ENCODE measurements at places on chromosomes 6 and 20. TPM values are rescaled to one million over a fixed set of nuclear protein-coding genes. Genes with fewer than 3 reads are reported as not detected.

ZBTB46 gene
- total RNA-seq: 4.3 TPM

FAM209B gene
- not detected for total RNA-seq

B4GALT5 gene
- 75.2 TPM for total RNA-seq

DNA sequence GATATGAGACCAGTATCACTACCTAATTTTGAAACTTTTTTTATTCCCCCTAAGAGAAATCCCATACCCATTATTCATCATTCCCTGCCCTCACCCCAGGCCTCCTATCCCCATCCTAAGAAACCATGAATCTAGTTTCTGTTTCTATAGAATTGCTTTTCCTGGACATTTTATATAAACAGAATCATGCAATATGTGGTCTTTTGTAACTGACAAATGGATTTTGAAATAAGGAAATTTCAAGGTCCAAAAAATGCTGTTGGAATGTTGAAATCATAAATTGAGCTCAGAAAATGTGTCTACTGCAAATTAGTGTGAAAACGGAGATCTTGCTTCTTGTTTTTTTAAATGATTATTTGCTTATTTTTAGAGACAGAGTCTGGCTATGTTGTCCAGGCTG is 25.1 kb downstream of the RNF217 start:
- DNase-seq: no peak

GRCh38 chr6:33147807-33148666 is 44.2 kb downstream of the COL11A2 start:
- no peak for DNase-seq

SERAC1 gene
- total RNA-seq: 15.5 TPM

- no peak for DNase-seq
Measured at GRCh38 chr6:168122011-168122410, 43.0 kb upstream of the FRMD1 start.

DNA sequence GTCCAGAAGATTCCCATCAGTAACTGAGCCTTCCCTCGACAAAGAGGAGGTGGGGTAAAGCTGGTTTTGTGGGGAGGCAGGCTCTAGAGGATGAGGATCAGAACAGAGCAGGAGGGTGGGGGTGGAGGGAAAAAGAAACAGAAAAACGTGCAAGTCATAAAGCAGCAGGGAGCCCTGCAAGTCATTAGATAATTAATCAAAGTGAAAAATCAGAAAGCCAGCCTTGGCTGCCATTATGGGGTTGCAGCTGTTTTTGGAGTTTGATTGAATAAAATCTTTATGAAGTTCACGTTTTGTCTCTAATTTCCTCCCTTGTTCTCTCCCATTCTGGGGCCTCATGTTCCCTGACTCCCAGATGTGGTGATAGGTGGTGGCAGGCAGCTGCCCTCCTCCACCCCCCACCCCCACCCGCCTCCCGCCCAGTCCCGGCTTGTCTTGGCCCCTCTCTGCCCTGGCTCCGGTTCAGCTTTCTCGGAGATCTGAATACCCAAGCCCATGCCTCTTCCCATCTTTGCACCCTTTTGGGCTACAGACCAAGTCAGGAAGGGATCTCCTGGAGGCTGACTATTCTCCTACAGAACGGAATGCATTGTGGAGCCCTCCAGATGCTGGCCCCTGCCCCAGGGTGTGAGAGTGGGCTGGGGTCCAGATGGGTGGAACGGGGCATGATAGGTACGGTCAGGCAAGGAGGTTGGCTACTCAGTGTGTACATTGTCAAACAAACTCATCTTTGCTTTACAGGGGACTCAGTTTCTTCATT is 141.8 kb downstream of the CDC5L start:
- no peak for DNase-seq

DNA sequence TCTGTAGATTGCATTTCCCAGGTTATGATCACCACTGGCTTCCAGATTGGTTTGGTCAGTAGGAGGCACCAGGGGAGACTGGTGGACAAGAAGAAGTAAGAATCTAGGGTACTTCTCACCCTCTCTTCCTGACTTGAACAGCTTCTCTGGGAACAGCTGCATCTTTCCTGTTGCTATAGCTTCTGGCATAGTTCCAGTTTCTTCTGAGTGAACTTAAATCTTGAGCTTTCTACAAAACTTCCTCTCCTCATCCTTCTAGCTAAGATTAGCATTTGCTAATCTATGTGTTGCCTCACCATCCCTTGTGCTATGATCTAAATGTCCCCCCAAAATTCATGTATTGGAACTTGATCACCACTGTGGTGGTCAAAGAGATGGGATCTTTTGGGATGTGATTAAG is 724.6 kb downstream of the UTRN start:
- DNase-seq: no peak

SLC17A3 gene
- total RNA-seq: not detected

GRCh38 chr6:76852776-76853175 is 610.5 kb downstream of the HTR1B start:
- DNase-seq: no peak

- DNase-seq: no peak
Measured at GRCh38 chr20:29689411-29690225, 1567.8 kb upstream of the DEFB115 start.

GRCh38 chr20:45372646-45373352 is 5.3 kb downstream of the TP53TG5 start:
- DNase-seq: peak; percentile 59

- DNase-seq: no peak
Measured at GRCh38 chr6:155382338-155382685, 68.0 kb upstream of the TFB1M start.

- DNase-seq: no peak
Measured at GRCh38 chr6:25788305-25788922, 33.9 kb downstream of the SLC17A4 start.

Data from gastrocnemius medialis (tissue), 4 donors.